ENCODE measurements at places on chromosomes 5 and 9.

GRCh38 chr9:77677957-77678535, 29.9 kb upstream of the GNA14 start:
- DNase-seq = no peak

GRCh38 chr9:91517801-91518200, 94.2 kb upstream of the NFIL3 start:
- no peak for DNase-seq

- DNase-seq = no peak
Measured at GRCh38 chr5:5542654-5543053, 120.2 kb downstream of the ICE1 start.

DNA sequence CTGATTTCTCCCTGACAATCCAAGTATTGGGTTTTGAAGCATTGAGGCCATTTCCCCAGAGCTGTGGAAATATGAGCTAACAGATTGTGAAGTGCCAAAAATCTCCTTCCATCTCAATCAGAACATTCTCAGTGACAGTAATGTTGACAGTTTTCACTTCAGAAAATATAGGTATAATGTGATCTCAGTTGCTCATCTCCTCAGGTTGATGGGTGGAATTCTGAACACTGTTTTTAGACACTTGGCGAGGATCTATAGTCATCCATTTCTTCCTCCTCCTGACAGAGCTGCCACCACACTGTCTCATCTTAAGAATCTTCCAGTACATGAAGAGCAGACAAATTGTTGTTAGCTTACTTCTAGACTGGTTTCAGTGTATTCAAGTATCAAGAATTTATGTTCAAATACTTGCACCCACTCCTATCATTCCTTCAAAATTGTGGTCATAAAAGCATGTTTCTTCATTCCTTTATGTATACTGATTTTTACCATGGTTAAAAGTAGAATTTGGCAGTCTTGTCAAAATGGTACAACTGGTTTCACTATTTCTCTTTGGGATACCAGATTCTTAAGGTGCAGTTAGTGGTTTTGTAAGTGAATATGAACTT, 199.7 kb upstream of the TLE4 start:
- no peak for DNase-seq

DNA sequence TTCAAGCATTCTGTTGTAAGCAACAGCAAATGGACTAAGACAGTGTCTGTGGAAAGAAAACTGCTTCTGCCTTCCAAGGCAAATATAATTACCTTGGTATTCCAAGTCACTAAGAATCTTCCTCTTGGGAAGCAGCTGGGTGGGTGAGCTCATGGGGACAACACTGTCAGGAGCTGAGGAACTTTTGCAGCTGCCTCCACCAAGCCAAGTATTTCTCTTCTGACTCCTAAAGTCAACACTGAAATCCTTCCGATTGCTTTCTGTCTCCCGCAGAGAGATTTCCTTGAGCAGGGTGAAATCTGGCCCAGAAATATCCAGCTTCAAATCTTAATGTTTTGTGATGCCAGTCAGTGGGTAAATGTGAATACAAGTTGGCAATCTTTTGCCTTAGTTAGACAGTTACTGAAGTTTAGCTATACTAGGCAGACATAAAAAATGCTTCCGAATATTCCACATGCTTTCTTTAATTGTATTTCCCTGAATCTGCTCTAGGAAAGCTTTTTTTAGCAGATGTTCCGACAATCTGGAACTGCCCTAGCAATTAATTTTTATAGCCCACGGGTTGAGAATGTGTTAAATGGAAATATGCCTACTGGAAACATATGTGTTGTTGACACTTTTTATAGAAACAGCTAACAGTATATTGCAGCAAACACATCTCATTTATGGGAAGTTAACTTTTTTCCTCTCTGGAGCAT, 369.9 kb upstream of the DAB2 start:
- no peak for DNase-seq

- DNase-seq = no peak
Measured at GRCh38 chr5:149559706-149560105, 8.5 kb upstream of the CSNK1A1 start.

- DNase-seq = no peak
Measured at GRCh38 chr5:87076931-87077330, 190.8 kb upstream of the RASA1 start.

GRCh38 chr5:133827011-133827410, 141.4 kb downstream of the C5orf15 start:
- no peak for DNase-seq

DNA sequence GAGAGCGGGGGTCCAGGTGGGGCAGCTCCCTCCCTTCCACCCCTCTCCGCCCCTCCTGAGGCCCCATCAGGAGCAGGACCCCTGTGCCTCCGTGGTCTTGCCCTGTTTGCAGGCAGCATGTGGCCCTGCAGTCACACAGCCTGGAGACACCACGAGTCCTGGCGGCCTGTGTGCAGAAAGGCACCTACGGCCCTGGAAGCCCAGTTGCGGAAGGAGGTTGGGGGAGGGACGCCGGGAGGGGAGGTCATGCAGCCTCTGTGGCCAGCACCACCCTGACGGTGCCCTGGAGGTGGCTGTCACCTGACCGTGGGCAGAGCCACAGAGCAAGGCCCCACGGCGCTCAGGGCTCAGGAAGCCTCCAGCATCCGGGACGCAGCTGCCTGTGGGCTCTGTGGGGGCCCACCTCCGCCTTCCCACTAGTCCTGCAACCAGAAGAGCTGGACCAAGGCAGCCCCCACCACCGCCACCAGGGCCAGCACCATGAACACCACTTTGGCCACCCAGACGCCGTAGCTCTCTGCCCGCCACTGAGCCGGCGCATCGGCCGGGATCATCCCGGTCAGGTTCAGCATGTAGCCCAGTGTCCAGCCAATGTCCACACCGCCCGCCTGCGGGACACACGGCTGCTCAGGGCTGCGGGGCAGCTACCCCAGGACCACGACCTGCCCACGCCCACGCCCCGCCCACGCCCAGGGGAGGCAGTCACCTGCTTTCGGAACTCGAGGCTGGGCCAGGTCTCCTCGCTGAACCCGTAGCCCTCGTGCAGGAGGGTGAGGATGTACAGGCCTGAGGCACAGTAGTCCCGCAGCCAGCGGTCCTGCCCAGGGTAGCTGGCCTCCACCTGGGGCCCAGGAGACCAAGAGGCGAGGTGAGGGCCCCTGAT, 6.4 kb downstream of the ENTPD8 start:
- DNase-seq = no peak

GRCh38 chr5:34474573-34475021, 181.5 kb upstream of the RAI14 start:
- no peak for DNase-seq

GRCh38 chr9:96612105-96612965, 7.3 kb downstream of the CDC14B start:
- no peak for DNase-seq

- no peak for DNase-seq
Measured at GRCh38 chr5:107618242-107618641, 52.5 kb downstream of the EFNA5 start.

DNA sequence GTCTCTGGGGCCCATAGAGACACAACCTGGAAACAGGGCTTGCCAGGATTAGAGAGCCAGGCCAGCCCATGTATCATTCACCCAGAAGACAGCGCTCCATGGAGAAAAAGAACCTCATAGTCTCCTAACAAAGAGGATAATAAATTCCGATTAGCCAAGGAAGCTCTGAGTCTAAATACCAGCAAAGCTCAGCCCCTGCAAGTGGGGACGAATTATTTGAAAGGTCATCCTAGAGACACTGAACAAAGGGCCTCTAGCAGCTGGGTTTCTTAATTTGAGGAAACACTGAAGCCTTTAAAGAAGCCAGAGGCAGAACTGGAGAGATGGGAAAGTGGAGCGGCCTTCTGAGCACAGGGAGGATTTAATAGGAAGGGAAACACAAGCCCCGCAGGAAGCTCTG, 287.1 kb upstream of the ZNF462 start:
- no peak for DNase-seq

DNA sequence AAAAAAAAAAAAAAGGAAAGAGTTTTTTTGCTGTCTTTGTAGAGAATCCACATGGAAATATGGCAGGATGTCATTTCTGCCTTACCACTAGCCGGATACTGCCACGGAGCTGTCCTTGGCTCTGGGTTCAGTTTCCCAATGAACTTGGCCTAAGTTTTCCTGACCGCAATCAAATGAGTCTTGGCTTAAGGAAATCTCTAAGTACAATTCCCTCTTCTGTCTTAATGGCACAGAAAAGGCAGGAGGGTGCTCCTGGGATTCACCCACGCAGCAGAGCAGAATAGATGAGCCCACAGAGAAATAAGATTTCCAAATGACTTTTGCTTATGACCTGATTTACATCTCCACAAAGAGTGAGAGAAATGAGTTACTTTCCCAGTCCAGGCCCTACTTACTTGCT, 284.0 kb upstream of the VLDLR start:
- DNase-seq = no peak

- no peak for DNase-seq
Measured at GRCh38 chr9:71704796-71705195, 63.5 kb downstream of the CEMIP2 start.

- DNase-seq = no peak
Measured at GRCh38 chr5:140631831-140632365, 1.1 kb downstream of the CD14 start.

DNA sequence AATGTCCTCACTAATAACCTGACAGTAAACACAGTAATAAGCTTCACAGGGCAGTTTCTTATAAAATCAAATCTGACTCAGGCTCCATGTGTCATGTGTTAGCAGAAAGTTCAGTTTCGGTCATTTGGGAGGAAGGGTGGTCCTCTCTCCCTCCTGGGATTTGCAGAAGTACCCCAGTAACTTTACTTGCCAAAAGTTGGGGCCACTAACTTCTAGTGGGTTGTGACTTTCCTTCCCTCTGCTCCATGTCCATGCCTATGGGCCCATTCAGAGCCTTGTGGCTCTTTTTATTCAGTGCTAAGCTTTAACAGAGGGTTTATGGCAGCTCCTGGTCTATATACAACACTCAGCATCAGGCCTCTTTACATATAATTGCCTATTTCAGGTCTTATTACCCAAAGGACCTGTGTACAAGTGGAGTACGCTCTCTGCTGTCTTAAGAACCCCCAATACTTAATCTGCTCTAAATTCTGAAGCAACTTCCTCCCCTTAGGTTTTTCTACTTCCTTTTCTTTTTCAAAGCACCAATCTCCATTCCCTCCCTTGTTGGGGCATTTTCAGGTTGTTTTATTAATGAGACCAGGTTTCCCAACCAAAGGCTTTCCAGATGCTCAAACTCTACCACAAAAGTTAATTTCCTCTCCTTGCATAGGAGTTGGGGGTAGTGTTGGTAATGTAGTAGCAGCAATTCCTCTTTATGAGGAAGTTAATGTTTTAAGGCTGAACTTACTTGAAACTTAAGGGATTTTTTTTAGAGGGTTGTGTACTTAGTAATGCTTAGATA, 107.7 kb downstream of the CCDC192 start:
- DNase-seq = peak; percentile 7

GRCh38 chr9:127647451-127647850, 35.4 kb downstream of the STXBP1 start:
- no peak for DNase-seq

- no peak for DNase-seq
Measured at GRCh38 chr9:93612796-93613154, 36.4 kb downstream of the PHF2 start.

GRCh38 chr5:8580298-8580697, 711.4 kb downstream of the MTRR start:
- DNase-seq = no peak

Measured in KG1 (cell line).